Airway epithelial cell (primary cell): ENCODE measurements at places on chromosomes 6 and 20. TPM values are rescaled to one million over a fixed set of nuclear protein-coding genes. Genes with fewer than 3 reads are reported as not detected.

XKR7 gene
- not detected in 2 replicates for total RNA-seq

KIFC1 gene
- 31.2 and 38.2 TPM in 2 replicates for total RNA-seq

PAK5 gene
- total RNA-seq = 0.14 and 0.21 TPM in 2 replicates

ATG5 gene
- 25.9 and 31.0 TPM in 2 replicates for total RNA-seq

POU5F1 gene
- 0.60 and 3.5 TPM in 2 replicates for total RNA-seq

OPRM1 gene
- 0.42 TPM in 1 of 2 replicates, not detected in the other for total RNA-seq

ZNF165 gene
- total RNA-seq = 2.0 and 2.5 TPM in 2 replicates

AK9 gene
- total RNA-seq = 0.51 and 1.5 TPM in 2 replicates

ASIP gene
- total RNA-seq = not detected in 2 replicates
